Foreskin melanocyte (primary cell): ENCODE measurements at places on chromosomes 5 and 9.

DNA sequence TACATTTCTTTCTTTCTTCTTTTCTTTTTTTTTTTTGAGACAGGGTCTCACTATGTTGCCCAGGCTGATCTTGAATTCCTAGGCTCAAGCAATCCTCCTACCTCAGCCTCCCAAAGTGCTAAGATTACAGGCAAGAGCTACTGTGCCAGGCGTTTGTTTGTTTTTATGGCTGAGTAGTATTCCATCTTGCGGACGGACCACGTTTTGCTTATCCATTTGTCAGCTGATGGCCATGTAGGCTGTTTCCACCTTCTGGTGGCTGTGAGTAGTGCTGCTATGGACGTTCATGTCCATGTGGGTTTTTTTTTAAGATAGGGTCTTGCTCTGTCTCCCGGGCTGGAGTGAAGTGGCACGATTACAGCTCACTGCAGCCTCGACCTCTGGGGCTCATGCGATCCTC lies 2.5 kb downstream of the DOK3 start:
- no peak for DNase-seq

DNA sequence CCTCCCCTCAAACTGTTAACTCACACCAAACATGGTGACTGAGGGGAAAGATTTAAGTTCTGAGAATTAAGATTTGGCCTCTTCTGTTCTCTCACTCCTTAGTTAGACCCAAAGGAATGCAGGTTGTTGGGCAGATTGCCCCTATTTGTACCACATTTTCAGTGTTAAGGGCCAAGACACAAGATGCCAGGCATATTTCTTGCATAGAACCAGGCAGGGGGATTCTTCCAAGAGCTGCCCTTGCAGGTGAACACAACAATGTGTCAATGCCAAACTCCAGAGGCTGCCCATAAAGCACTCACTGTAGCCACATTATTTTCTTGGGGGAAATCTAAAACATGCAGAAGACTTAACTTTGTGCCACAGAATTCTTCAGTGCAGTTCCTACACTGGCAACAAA lies 14.7 kb downstream of the MPDZ start:
- no peak for DNase-seq

DNA sequence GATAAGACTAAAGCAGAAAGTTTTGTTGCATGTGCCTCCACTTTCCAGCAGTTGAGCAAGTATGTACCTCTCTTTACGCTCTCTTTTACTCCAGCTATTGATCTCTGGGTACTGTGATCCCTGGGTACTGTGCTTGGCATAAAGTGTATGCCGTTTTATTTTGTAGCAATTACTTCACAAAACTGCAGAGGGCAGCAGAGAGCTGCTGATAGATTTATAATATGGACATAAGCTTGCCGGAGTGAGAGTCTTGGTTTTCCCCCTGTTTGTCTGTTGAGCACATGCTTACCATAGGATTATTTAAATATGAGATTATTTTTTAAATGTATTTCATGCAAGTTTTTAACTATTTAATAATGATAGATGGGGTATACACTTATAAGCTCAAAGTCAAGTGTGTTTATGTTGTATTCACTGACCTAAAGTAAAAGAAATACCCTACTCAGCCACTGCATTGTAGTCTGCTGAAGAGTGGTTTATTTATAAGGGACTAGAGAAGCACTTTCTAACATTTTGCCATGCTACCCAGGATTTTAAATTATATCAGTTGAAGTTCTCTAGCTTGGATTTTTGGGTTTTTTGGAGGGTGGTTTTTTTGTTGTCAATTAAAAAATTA lies 13.0 kb downstream of the TTC1 start:
- peak; percentile 50 for DNase-seq

GRCh38 chr5:118249386-118249785 lies 739.0 kb downstream of the DTWD2 start:
- DNase-seq: no peak

DNA sequence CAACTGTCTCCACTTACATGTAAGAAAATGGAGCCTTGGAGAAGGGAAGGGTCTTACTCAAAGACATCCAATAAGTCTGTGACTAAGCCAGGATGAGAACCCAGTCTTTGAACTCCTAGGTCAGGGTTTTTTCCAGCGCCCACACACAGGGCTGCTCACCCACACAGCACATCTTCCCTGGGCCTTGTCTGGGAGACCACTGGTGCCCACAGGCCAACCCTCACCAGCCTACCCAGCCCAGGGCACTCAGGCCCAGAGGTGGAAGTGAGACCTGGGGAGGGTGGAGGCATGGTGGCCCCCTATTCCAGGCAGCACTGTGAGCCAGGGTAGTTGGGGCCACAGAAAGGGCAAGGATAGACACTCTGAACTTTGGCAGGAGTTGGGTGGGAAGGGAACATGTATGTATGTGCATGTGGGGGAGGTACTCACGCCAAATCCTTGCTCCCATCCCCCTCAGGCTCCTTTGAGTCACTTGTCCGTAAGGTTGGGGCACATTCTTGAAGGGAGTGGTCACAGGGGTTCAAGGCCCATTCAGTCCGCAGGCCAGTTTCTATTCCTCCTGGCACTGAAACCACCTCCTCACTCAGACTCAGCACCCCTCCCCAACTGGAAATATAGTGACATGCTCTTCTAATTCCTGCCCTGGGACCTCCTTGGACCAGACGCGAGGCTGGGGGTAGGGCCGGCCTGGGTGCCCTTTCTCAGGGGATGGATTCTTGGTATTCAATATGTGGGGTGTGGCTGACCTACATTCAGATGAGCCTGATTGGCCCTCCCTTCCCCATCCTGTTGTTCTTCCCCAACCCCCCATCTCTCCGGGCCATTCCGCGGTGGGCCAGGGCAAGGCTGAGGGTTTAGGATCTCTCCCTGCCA lies 2.9 kb upstream of the SLC4A9 start:
- DNase-seq: no peak

DNA sequence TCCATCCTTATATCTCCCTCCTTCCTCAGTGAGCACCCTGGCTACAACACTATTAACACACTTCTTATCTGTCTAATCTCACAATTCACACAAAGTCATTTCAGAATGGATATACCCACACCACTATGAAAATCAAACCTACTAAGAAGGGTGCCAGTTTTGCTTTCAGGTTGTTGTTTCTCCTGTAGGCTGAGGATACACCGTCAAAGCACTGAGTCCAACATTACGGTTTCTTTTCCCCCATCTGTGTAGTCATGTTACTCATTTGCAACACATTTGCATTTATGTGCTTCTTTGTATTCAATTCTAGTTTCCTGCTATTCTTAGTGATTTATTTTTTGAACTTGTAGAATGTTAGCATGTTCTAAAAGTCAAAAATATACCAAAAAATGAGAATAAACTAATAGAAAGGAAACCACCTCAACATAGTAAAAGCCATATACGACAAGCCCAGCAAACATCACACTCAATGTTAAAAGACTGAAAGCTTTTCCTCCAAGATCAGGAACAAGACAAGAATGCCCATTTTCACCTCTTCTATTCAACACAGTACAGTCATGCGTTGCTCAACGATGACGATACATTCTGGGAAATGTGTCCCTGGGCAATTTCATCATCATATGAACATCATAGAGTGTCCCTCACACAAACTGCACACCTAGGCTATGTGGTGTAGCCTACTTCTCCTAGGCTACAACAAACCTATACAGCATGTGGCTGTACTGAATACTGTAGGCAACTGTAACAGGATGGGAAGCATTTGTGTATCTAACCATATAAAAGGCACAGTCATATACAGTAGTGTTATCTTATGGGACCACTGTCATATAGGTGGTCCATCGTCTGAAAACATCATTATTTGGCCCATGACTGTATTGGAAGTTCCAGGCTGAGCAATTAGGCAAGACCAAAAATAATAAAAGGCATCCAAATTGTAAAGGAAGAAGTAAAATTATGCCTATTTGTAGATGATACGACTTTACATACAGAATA lies 6.3 kb downstream of the ROR2 start:
- DNase-seq: no peak

- no peak for DNase-seq
Observed at GRCh38 chr5:73434907-73435306, 13.7 kb downstream of the FOXD1 start.

- no peak for DNase-seq
Observed at GRCh38 chr9:26459959-26460358, 432.6 kb downstream of the CAAP1 start.

GRCh38 chr9:117018966-117019617 lies 332.0 kb downstream of the TRIM32 start:
- DNase-seq: no peak

DNA sequence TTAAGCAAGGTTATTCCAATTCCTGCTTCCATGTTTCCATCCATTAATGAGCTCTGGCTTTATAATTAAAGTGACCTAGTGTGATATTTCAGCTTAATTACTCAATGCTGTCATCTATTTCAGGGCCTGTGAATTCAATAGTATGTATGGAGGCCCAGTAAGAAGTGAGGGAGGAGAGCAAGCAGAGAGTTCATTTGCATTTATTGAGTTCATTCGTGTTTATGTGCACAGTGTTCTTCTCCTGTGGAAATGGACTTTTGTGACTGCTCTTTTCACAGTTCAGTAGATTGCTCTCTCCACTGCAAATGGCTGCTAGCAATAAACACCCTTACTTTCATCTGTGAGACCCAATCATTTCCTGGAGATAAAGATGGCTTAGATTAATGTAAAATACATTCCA lies 130.9 kb downstream of the CEMIP2 start:
- DNase-seq: no peak

- no peak for DNase-seq
Observed at GRCh38 chr9:34205102-34205501, 26.3 kb downstream of the UBAP1 start.

DNA sequence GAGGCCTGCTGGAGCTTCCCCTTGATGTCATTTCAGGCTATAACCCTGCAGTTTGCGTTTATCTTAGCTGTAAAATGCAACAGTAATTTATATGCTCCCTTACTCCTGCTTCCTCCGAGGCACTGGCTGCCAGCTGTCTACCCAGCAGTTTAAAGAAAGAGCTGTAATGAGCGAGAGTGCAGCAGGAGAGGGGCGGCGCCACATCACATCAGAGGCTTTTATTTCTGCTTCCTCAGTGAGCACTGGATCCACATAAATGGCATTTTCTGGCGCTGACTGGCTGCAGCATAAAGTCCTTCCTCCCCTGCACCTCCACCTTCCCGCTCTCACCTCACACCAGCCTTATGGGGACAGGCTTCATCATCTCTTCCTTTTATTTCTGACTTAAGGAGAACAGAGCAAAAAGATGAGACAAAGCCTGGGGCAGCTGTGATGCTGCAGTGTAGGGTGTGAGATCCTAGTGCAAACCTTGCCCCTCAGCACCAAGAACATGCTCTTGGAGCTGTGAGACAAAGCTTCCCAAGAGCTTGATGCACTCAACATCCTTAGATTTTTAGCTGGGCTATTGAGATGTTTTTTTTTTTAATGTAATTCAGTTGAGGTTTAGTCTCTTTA lies 829.6 kb upstream of the ZNF608 start:
- DNase-seq: peak; percentile 16

- no peak for DNase-seq
Observed at GRCh38 chr9:1927546-1927945, 87.6 kb upstream of the SMARCA2 start.

- no peak for DNase-seq
Observed at GRCh38 chr5:36494841-36495601, 111.4 kb upstream of the SLC1A3 start.

DNA sequence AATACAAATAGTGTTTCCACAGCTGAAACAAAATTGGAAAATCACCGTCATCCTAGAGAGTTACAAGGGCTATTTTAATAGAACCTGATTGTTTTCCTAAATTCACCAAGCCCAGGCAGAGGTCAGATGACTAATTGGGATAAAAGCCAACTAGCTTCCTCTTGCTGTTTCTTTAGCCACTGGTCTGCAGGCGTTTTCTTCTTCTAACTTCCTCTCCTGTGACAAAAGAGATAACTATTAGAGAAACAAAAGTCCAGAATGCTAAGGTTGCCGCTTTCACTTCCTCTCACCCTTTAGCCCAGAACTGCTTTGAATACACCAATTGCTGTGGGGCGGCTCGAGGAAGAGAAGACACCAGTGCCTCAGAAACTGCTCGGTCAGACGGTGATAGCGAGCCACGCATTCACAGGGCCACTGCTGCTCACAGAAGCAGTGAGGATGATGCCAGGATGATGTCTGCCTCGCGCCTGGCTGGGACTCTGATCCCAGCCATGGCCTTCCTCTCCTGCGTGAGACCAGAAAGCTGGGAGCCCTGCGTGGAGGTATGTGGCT lies at the start of gene TLR4:
Gene TLR4, plus strand, starts transcription at position 380 of the 552 bp plus-strand sequence. Its CDS starts 70 bp downstream, at position 450.
- DNase-seq: peak; percentile 80

DNA sequence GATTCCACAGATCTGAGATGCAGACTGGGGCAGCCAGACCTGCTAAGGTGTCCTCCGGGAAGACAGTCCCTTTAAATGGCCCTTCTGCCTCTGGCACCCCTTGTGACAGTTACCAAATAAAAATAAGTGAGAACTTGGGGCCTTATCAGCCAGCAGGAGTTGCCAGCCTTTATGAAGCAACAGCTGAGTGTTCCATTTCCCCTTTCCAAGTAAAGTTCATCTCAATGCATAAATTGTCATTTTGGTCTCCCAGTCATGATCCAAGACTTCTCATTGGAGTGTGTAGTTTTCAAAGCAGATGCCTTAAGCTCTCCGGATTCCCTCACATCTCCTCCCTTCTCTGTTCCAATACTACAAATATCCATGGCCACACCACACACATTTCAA lies 4.1 kb downstream of the PTCH1 start:
- DNase-seq: no peak
